ENCODE measurements at places on chromosomes 12 and 14. TPM values are rescaled to one million over a fixed set of nuclear protein-coding genes. Genes with fewer than 3 reads are reported as not detected.

Gene ZNF891
- 0.34 TPM for total RNA-seq

Gene ADAMTS20
- total RNA-seq, result not detected

Gene RNFT2
- 2.9 TPM for total RNA-seq

Gene KCNC2
- not detected for total RNA-seq

Gene TAS2R31
- 0.27 TPM for total RNA-seq

Gene KLRC1
- not detected for total RNA-seq

Measured in A549 treated with dexamethasone at 1 μM for 4 hours (cell line).